ENCODE measurements at places on chromosomes 3 and 15. TPM values are rescaled to one million over a fixed set of nuclear protein-coding genes. Genes with fewer than 3 reads are reported as not detected.

The KBTBD13 gene
- not detected for total RNA-seq

The BTLA gene
- total RNA-seq, result not detected

The EFHB gene
- total RNA-seq, result 1.6 TPM

The IL17RD gene
- 34.2 TPM for total RNA-seq

The CISH gene
- 2.0 TPM for total RNA-seq

The TRIM42 gene
- total RNA-seq, result not detected

The GABRA5 gene
- 5.7 TPM for total RNA-seq

The PROK2 gene
- not detected for total RNA-seq

The C3orf49 gene
- not detected for total RNA-seq

The RASL12 gene
- 27.2 TPM for total RNA-seq

The UTS2B gene
- 0.25 TPM for total RNA-seq

The DYNLT2B gene
- 18.8 TPM for total RNA-seq

The TMCO5A gene
- not detected for total RNA-seq

The SAMD7 gene
- total RNA-seq, result not detected

The GOLGA6L1 gene
- not detected for total RNA-seq
